ENCODE measurements at places on chromosomes 1 and 21. TPM values are rescaled to one million over a fixed set of nuclear protein-coding genes. Genes with fewer than 3 reads are reported as not detected.
A peak's percentile ranks its signal among the peaks of the same experiment; 100 is the strongest.

- peaks cover 16% of the 10 kb centered on the region for H3K4me1 ChIP-seq
- peak; percentile 34 for DNase-seq
- no peaks in the 10 kb centered on the region for H3K36me3 ChIP-seq
- H3K27ac ChIP-seq, result no peak overlapping the region
Observed at GRCh38 chr1:178534137-178534868, 21.4 kb downstream of the TEX35 start.

DNA sequence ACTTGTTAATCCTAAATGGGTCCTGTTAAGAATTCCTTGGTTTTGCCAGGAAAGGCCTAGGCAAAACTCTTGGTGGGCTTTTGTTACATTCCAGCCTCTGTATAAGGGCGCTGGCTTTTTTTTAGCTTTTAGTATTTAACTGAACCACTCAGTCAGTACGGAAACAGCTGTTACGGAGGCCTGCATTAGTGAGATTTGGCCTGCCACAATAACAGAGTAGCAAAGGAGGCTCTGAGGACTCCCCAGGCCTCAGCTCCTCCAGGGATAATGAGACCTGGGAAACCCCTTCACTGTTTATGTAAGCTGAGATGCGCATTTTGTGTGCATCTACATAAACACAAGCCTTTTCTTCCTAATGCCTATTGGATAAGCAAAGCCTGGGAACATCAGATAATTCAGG is 210.2 kb downstream of the APP start:
- H3K4me3 ChIP-seq, result no peak overlapping the region
- H3K36me3 ChIP-seq, result peaks cover 11% of the 10 kb centered on the region
- no peaks in the 10 kb centered on the region for H3K27me3 ChIP-seq
- H3K27ac ChIP-seq, result no peak overlapping the region

GRCh38 chr1:178030467-178030866 is 60.6 kb upstream of the SEC16B start:
- peaks cover 6% of the 10 kb centered on the region for H3K4me1 ChIP-seq
- H3K36me3 ChIP-seq, result peaks cover under 1% of the 10 kb centered on the region
- DNase-seq, result no peak
- H3K4me3 ChIP-seq, result no peak overlapping the region

The TMEM52 gene
- 3.1 TPM for total RNA-seq

The FHAD1 gene
- total RNA-seq, result 1.6 TPM

The CXADR gene
- total RNA-seq, result 103 TPM
